ENCODE measurements at places on chromosomes 7 and 10. TPM values are rescaled to one million over a fixed set of nuclear protein-coding genes. Genes with fewer than 3 reads are reported as not detected.

DNA sequence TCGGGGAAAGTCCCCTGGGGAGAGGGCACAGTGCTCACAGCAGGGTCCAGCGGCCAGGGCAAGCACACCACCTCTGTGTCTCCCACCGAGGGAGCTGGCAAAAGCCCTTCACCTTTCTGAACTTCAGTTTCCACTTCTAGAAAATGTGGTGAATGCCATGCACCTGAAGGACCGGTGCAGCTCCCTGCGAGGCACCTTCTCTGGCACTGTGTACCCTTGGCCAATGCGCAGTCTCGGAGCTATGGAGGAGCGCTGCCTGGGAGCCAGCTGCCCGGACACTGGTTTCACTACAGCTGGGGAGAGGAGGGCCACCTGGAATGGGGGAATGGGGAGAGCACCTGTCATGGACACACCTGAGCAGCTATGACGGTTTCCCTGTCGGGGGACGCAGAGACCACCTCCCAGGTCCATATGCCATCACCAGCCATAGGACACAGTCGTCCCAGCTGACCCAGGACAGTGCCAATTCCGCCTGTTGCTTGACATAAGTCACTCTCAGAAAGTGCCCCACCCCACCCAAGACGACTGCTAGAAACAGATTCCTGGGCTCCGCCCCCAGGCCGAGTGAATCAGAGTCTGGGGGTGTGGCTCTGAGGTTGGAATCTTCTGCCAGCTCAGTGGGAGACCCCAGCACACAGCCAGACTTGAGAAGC lies 16.8 kb downstream of the RASGEF1A start:
- no peak for DNase-seq
- H3K27me3 ChIP-seq, result no peaks in the 10 kb centered on the region
- no peak overlapping the region for H3K27ac ChIP-seq
- H3K4me1 ChIP-seq, result no peaks in the 10 kb centered on the region
- H3K36me3 ChIP-seq, result no peaks in the 10 kb centered on the region

DNA sequence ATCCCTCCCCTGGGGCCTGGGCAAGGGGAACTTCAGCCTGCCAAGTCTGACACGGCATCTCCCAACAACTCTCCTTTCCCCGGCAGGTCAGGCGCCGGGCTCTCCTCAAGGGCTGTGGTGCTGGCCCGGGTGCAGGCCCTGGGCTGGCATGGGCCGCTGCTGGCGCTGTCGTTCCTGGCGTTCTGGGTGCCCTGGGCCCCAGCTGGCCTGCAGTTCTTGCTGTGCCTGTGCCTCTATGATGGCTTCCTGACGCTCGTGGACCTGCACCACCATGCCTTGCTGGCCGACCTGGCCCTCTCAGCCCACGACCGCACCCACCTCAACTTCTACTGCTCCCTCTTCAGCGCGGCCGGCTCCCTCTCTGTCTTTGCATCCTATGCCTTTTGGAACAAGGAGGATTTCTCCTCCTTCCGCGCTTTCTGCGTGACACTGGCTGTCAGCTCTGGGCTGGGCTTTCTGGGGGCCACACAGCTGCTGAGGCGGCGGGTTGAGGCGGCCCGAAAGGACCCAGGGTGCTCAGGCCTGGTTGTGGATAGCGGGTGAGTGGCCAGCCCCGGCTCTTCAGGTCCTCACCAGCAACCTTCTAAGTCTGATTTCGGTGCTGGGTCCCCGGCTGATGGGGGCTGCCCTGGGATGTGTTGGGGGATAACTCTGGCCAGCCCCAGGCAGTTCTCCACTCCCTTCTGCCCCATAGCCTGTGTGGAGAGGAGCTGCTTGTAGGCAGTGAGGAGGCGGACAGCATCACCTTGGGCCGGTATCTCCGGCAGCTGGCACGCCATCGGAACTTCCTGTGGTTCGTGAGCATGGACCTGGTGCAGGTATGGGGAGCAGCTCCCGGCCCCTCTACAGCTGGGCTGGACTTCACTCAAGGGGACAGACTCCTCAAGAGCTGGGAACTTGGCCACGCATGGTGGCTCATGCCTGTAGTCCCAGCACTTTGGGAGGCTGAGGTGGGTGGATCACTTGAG lies 19.5 kb upstream of the C10orf95 start:
- H3K4me3 ChIP-seq, result no peak overlapping the region
- no peak overlapping the region for H3K27ac ChIP-seq
- H3K27me3 ChIP-seq, result no peaks in the 10 kb centered on the region
- H3K36me3 ChIP-seq, result no peaks in the 10 kb centered on the region
- no peak for DNase-seq

- H3K4me3 ChIP-seq, result no peak overlapping the region
- no peaks in the 10 kb centered on the region for H3K27me3 ChIP-seq
- no peak overlapping the region for H3K27ac ChIP-seq
- H3K36me3 ChIP-seq, result no peaks in the 10 kb centered on the region
- no peak for DNase-seq
Observed at GRCh38 chr10:16779384-16779915, 37.8 kb downstream of the RSU1 start.

DNA sequence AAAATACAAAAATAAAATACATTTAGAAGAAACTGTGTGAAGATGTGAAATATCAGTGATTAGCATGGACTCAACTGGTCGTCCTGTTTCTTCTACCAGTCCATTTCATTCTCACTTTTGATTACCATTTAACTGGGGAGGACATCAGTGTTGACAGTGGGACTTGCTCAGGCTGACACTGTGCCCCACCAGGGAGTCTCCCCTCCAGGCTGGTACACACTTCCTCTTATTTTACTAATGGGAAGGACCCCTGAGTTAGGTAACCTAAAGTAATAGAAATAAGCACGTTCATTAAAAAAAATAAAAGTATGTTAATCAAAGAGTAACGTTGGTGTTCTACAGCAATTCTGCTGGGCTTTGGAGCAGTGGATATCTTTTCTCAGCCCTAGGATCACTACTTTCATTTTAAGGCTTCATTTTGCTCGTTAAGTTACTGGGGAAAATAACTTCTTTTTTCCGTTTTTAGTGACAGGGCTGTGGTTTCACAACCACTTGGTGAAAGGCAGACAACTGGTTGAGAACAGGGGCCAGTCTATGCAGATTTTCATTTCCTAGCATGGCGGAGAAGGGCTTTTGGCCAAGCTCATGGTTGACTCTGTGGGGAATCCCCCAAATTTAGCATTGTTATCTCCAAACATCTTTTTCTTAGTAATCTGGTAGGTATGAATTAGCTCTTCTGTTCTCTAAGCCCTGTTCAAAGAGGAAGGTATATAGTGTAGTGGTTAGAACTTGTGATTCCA lies 2.1 kb downstream of the SNX10 start:
- H3K4me1 ChIP-seq, result no peaks in the 10 kb centered on the region
- no peaks in the 10 kb centered on the region for H3K36me3 ChIP-seq
- DNase-seq, result no peak
- no peak overlapping the region for H3K4me3 ChIP-seq
- H3K27ac ChIP-seq, result peak overlapping the region; percentile 4
- H3K27me3 ChIP-seq, result no peaks in the 10 kb centered on the region

GRCh38 chr7:36317276-36317675 lies 72.4 kb upstream of the ANLN start:
- DNase-seq, result no peak
- no peak overlapping the region for H3K4me3 ChIP-seq
- no peaks in the 10 kb centered on the region for H3K27me3 ChIP-seq
- no peak overlapping the region for H3K27ac ChIP-seq
- H3K4me1 ChIP-seq, result no peaks in the 10 kb centered on the region

DNA sequence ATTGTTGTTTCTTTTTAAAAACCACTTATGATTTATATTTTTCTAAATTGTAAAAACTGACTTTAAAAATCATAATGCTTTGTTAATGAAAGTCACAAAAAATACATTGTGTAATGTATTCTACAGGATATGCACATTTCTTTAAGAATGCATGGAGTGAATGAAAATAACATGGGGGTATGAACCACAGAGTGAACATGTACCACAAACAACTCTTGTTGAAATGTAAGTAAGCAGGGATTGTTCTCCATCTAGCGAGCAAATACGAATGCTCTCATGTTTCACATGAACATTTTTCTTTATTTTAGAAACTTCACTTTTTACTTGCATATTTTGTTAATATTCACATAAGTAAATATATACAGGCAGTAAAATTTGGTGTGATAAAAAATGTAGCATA lies 35.6 kb upstream of the LAMB4 start:
- H3K36me3 ChIP-seq, result no peaks in the 10 kb centered on the region
- DNase-seq, result no peak
- H3K27me3 ChIP-seq, result no peaks in the 10 kb centered on the region
- no peak overlapping the region for H3K27ac ChIP-seq
- H3K4me1 ChIP-seq, result no peaks in the 10 kb centered on the region

DNA sequence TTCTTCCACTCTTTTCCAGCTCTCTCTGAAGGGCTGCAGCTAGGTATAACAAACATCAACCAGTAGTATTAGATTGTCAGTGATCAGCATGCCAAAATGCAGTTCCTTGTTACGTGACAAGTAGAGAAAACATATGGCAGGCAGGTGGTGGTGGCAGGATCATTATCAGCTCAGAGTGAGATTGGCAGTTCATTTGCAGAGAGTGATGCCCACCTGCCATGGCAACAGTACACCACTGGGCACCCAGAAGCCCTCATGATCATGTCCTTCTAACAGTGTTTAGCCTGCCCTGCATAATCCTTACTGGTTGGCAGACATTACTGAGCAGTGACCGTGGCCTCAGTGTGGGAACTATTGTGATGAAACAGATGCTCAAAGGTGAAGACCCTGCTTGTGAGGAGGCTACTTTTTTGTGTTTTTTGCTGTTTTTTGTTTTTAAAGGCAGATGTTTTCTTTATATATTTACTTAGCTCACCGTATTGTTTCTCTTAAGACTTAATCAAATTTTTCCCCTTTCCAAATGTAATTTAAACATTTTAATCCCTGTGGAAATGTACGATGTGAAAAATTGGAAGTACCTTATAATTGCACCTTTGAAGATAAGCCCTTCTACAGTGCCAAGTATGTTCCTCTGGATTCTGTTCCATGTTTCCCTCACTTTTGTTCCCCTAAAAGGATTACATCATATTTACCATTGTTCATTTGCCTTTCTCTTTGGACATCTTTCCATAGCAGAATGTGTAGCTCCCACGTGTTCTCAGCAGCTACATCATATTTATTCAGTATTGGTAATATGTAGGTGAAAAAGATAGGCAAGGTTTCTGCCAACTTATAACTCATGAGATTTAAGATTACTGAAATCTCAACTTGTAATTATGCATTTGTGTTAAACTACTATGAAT lies 179.6 kb downstream of the SND1 start:
- H3K27me3 ChIP-seq, result no peaks in the 10 kb centered on the region
- H3K4me1 ChIP-seq, result no peaks in the 10 kb centered on the region
- DNase-seq, result no peak
- no peaks in the 10 kb centered on the region for H3K36me3 ChIP-seq
- no peak overlapping the region for H3K27ac ChIP-seq

The DNAJB6 gene
- 154 TPM for total RNA-seq
